ENCODE measurements at places on chromosomes 11 and 22. TPM values are rescaled to one million over a fixed set of nuclear protein-coding genes. Genes with fewer than 3 reads are reported as not detected.

DNA sequence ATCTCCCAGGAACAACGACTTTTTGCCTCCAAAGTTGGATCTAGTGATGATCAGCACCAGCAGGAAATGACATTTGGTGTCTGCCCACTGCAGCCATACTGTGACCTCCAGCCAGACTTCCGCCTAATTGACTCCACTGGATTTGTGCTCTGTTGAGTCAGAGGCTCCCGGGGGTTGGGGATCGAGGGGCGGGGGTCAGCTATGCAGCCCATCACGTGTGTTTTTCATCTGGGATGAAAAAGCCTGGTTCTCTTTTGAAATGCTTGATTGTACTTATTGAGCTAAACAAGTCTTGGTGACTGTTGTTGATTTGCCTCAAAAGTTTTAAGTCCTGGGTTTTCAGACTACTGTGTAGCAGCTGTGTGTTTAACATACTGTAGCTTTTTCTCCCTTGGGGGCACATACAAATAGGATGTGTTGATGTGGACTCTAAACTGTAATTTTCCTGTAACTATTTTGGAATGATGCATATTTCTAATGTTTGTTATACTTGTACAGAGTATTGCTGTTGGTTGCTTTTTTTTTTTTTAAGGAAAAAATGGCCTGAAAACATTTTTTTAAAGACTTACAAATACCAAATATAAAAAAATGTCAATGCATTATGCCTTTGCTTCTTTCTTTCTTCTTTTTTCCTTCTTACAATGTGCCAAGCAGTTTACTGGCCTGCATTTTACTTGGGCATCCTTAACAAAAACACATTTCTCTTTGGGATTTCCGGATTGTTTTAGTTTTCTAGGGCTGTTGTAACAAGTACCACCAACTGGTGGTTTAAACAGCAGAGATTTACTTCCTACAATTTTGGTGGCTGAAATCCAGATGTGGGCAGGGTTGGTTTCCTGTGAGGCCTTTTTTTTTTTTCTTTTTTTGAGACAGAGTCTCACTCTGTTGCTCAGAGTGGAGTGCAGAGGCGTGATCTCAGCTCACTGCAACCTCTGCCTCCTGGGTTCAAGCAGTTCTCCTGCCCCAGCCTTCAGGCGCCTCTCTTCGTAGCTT lies 46.1 kb upstream of the OR4B1 start:
- DNase-seq: no peak

DNA sequence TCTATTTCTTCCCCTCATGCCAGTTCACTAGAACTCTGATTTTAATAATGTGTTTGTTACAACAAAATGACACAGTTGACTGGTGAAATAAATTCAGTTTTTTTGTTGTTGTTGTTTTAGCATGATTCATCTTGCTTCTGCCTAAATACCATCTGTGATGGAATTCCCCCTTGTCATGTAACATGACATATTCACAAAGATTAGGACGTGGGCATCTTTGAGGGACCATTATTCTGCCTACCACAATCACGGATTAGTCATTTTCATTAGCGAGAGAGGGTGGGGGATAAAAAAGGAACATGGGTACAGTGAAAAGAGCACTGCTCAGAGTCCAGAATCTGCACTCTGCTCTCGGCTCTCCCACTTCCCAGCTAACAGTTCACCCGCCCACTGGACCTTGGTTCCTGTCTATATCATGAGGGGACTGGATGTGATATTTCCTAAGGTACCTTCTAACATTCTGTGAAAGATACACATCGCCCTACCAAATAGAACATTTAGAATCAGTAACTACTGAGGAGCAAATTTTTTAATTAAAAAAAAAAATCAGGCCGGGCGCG lies 11.3 kb downstream of the HTATIP2 start:
- no peak for DNase-seq

The HDHD5 gene
- 61.8 TPM for total RNA-seq

The BIK gene
- 0.46 TPM for total RNA-seq

The GUCY1A2 gene
- total RNA-seq: 0.14 TPM
